T-helper 22 cell (primary cell): ENCODE measurements at places on chromosomes 7 and 10.
A peak's percentile ranks its signal among the peaks of the same experiment; 100 is the strongest.

- no peak for DNase-seq
Observed at GRCh38 chr10:71743866-71744265, 24.3 kb upstream of the C10orf105 start.

- DNase-seq = no peak
Observed at GRCh38 chr10:100037758-100038315, 28.1 kb upstream of the DNMBP start.

DNA sequence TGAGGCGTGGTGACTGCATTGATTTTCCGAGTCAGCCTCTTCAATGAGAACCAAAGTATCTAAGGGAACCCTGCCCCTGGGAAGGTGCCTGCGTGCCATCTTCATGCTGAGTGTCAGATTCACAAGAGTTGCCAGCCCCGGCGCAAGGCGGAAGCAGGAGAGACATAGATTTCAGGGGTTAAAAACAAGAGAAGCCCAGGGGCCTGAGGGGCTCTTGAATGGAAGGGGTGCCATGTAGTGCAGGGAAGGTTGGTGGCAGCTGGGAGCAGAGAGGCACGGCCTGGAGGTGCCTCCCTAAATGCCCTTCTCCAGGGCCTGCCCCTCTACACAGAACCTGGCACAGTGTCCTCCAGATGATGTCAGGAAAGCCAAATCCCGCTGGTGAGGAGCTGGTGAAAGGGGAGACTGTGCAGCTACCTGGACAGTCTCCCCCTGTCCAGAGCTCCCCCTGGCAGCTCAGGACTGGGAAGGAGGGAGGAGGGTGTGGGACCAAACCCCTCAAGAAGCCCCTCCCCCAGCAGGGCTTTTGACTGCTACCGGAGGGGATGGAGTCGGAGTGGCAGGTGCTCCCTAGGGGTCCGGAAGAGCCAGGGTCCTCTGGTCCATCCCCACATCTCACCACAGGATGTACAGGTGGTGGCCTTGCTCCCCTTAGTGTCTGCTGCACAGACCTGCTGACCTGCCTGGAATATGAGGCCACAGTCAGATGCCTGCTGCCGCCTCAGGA, 137.9 kb downstream of the TCERG1L start:
- DNase-seq = no peak

DNA sequence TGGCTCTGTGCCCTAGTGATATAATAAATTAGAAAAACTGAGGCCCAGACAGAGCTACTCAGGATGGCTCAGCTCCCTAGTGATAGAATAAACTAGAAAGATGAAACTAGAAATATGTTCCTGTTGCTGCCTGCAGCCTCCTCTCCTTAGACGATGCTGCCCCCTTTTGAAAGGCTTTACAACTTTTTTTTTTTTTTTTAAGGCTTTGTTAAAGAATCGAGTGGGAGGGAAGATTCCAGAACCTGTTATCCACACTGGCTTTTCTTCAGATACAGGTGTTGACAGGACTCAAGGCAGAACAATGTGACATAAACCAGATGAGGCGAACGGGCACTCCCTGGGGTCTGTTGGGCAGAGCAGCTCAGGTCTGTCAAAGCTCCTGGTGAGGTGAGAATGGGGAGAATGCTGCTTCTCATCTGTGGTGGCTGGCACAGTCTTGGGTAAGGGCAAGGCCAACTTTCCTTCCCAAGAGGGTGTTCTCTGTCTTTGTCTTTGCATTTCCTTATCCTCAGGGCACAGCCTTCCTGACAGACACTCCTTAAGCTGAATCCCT, 175.1 kb downstream of the COBL start:
- no peak for DNase-seq

GRCh38 chr10:31051703-31052102, 20.0 kb upstream of the ZNF438 start:
- DNase-seq = no peak

- no peak for DNase-seq
Observed at GRCh38 chr7:152335900-152336571, 99.8 kb downstream of the KMT2C start.

DNA sequence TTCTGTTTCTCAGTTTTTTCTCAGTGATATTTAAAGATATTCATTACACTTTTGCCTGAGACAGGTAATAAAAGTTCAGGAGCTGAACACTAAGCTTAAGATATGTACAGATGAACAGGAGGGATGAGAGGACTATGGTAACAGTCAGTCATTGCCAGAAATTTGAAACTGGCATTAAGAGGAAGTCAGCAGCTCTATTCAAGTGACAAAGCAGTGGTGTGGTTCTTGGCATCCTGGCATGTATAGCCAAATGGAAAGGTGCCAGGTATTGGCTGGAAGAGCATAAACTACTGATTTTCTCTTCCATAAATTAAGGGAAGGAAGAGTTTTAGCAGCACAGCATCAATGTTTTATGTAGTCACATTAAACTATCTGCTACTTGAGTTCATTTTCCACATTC, 22.7 kb downstream of the HOXA1 start:
- no peak for DNase-seq

GRCh38 chr7:155808549-155809331, 3.5 kb downstream of the SHH start:
- no peak for DNase-seq

GRCh38 chr10:133400624-133401424, 6.9 kb downstream of the MTG1 start:
- no peak for DNase-seq

GRCh38 chr7:70072220-70072619, 473.9 kb downstream of the AUTS2 start:
- DNase-seq = no peak

- DNase-seq = no peak
Observed at GRCh38 chr10:44801383-44802327, 109.5 kb upstream of the TMEM72 start.

- DNase-seq = no peak
Observed at GRCh38 chr7:24834128-24834798, 77.0 kb upstream of the GSDME start.

DNA sequence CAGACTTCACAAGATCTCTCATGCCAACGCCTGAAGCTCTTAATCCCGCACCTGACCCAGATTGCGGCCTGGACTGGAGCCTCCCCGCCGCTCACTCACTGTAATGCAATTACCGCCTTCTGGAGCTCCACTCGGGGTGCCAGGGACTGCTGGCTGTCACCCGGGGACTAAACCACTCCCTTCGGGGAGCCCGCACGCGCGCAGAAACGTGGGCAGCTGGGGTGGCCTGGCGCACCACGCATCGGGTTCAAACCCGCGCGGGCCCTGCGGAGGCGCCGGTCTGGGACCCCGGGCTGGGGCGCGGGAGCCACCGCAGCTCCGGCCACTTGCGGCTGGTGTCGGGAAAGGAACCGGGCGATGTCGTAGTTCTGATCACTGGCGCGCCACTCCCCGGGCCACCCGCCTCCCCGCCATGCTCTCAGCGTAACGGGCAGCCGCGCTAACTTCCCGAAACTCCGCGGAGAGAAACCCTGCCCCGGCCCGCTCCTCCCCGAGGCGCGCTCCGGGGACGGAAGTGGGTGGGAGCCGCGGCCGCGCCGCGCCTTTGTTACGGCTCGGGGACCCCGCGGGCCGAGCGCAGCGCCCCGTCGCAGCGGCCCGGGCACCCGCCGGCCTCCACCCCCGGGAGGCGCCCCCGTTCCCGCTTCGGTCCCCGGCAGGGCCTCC, 100.3 kb upstream of the SVIL start:
- peak; percentile 23 for DNase-seq

DNA sequence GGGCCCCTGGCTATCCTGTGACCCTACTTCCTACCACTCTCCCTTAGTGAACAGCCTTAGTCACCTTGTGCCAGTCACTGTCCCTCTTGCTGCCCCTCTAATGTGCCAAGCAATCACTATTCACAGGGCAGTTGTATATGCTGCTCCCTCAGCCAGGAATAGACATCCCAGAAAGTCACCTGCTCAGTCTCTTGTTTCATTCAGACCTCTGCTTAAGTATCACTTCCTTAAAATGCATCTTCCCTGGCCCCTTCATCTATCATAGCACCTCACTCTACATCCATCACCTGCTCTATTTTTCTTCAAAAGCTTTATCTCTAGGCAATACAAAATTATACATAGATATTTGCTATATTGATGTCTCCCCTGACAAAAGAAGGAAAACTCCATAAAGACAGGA, 328.4 kb upstream of the NFE2L3 start:
- no peak for DNase-seq

DNA sequence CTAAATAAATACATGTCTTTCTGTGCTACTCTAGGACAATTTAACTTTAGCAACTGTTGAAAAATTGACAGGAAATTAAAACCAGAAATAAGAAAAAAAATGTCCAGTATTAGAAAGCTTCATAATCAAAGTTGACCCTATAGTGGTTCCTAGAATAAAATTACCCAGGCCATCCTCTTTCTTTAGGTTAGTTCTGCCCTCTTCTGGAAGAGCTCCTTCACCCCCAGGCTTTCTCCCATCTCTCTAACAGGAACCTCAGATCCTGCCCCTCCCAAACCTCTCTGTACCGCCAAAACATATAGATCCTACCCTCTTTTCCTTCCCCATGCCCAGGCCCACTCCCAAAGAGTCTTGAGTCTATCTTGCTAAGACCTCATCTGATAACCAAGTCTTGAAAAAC, 159.4 kb upstream of the CDK1 start:
- DNase-seq = no peak

DNA sequence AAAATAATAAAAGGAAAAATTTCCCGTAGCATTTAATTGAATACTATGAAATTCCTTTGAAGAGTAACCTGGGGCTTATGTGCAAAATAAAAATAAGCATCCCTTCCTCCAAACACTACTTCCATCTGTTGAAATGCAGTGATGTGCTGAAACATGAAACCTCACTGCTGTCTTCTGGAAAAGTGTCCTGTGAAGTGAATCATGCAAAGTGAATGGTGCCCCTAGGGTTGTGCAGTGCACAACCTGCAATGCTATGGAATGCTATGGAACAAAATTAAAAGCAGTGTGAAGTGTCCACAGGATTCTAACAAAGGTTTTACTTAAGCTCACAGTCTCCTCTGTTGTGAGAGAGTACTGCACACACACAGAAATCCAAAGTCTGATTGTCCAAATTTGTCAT, 480.9 kb downstream of the ETV1 start:
- no peak for DNase-seq

GRCh38 chr7:18276380-18276779, 219.2 kb upstream of the HDAC9 start:
- no peak for DNase-seq

- DNase-seq = no peak
Observed at GRCh38 chr10:91034494-91035159, 113.7 kb upstream of the ANKRD1 start.

DNA sequence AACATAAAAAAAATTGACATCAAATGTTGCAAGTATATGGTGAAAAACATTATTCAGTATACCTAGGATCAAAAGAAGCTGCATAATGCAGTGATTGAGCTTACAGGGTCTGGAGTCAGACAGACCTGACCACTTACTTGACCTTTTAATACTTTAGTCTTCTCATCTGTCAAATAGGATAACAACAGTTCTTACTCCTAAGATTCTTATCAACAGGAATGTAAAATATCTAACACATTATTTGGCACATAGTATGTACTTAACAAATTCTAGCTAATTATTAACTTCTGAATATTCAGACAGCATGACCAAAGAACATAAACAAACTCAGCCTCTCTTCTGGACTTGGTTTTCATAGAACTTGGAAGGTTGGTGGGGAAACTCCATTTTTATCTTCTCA, 45.6 kb upstream of the PIP4K2A start:
- no peak for DNase-seq

- no peak for DNase-seq
Observed at GRCh38 chr7:29945259-29945809, 44.3 kb downstream of the SCRN1 start.

DNA sequence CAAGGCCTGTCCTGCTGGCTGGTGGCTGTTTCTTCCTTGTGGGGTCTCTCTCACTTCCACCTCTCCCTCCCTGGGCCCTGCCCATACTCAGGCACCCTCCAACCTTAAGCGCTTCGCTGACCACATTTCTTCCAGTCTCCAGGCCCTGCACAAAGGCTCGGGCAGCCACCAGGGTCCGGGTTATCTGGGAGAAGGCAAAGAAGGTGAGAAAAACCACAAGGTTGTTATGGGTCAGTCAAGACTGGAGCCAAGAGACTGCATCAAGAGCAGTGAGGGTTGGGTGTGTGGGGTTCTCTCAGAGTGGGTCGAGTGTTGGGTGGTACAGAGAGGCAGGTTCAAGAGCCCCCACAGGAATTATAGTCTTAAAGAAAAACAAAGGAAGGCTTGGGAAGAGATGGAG, 2.6 kb downstream of the GPC2 start:
- no peak for DNase-seq

GRCh38 chr7:157041514-157042277, 31.2 kb upstream of the MNX1 start:
- no peak for DNase-seq

GRCh38 chr10:70145666-70146488, 623 bp downstream of the TYSND1 start:
- peak; percentile 66 for DNase-seq

- DNase-seq = no peak
Observed at GRCh38 chr7:123533929-123534382, 439 bp downstream of the IQUB start.

GRCh38 chr7:154905146-154905545, 97.8 kb downstream of the PAXIP1 start:
- DNase-seq = no peak

DNA sequence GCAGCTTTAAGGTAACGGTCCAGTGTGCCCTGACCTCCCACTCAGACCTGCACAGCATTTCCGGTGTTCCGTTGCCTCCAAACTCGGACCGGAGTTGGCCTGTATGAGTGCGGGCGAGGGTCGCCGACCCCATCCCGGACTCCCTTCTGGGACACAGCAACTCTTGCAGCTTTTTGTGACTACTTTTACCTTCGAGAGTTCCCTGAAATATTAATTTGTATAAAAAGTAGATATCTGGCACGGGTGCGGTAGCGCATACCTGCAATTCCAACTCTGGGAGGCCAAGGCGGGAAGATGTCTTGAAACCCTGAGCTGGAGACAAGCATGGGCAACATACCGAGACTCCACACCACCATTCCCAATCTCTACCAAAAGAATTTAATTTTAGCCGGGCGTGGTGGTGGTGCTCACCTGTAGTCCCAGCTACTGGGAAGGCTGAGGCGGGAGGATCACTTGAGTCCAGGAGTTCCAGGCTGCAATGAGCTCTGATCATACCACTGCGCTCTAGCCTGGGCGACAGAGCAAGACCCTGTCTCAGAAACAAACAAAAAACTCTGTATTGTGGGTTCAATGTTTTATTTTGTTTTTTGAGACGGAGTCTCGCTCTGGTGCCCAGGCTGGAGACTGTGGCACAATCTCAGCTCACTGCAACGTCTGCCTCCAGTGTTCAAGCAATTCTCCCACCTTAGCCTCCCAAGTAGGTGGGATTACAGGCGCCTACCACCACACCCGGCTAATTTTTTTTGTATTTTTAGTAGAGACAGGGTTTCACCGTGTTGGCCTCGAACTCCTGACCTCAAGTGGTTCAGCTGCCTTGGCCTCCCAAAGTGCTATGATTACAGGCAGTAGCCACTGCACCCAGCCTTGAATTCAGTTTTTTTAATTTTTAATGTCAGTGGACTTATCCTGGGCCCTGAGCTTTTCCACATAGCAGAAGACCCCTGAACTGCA, 1.1 kb upstream of the PPP1R35 start:
- no peak for DNase-seq

DNA sequence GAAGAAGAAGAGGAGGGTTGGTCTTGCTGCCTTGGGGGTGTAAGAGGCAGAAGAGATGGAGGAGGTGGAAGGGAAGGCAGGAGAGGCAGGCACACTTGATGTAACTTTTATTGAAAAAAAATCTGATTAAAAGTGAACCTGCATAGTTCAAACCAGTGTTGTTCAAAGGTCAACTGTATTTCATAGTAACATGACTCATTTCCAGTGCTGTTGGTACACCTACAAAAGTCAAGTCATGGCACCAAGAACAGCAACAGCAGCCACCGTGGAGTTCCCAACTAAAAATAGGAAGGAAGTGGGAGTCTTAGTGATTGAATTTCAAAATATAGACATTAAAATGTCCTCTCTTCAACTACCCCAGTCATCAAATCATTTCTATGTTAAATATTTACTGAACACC, 88.5 kb downstream of the CTNNA3 start:
- DNase-seq = no peak
